ENCODE measurements at places on chromosomes 11 and 22.

DNA sequence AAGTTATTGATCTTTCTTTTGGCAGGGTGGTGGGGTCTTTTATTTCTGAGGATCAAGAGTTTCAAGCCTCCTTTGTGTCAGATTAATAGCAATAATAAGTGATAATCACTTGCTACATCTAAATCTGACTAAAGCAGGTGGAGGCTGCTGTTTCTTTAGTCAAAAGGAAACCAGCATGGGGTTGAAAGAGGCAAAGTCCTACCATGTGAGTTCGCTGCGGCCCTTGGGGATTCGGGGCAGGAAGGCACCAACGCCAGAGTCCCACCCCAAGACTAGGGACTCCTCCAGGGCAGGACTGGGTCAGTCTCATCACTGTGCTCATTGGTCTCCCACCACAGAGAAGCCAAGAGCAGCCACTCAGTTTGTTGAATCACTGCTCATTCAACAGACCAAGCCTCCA lies 73.0 kb downstream of the TENM4 start:
- no peak for DNase-seq

DNA sequence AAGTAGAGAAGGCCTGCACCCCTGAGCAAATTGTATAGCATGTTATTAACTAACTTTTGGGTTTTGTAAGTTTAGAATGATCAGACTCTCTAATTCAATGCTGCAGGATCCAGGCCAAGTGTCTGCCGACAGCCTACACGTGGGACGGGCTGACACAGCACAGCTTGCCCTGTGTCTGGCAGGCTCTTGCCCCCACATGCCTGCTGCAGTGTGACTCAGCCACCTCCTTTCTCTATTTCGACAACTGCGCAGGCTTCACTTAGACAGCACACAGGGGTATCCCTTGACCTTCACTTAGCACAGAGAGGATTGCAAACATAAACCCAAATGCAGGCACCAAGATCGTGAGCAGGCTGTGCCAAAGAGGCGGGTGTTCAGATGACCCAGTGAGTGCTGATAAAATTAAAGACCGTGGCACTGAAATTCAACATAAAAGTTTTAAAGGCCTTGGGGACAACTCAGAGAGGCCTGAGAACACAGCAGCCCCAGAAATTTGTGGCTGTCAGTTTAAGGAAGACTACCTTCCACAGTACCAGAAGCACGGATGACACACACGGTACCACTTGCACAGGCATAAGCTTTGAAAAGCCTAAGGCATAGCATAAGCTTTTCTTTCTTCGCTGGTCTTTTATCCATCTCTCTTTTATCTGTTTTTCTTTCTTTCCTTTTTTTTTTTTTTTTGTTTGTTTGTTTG lies 37.8 kb downstream of the SCN3B start:
- DNase-seq: no peak

- no peak for DNase-seq
Measured at GRCh38 chr11:126054882-126055281, 7.8 kb downstream of the CDON start.

DNA sequence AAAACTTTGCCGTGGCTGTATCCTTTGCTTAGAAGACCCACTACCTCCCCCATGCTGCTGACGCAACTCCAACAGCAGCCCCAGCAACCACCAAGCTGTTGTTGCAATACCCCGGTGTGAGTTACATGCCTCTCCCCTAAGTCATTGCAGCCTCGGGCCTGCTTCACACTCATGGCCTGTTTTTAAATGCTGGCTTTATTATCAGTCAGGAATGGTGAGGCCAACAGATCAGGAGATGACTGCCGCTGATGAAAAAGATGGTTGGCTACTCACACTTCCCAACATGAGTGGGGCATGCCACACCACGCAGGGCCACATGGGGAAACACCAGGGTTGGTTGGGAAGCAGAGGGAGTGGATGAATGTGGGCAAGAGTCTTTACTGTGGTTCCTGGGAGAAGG lies 171.5 kb upstream of the SYT13 start:
- no peak for DNase-seq

DNA sequence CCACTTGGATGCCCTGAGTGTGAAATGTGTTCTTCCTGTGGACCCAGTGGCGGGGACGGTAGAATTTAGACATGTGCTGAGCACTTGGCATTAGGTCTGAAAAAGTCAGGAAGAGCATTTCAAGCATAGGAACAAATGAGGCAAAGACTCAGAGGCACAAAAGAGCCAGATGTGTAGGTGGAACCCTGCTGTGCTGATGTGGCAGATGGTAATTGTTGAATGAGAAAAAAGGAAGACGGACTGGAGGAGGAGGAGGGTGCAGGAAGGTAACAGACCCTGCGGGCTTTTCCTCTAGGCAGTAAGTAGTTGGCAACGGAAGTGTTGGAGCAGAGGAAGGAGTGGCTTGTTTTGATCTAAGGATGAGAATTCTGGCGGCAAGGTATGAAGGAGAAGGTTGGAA lies 985.8 kb downstream of the TBC1D22A start:
- DNase-seq: no peak
